ENCODE measurements at places on chromosomes 4 and X. TPM values are rescaled to one million over a fixed set of nuclear protein-coding genes. Genes with fewer than 3 reads are reported as not detected.

GATA1 gene
- total RNA-seq, result not detected

KLF8 gene
- total RNA-seq, result 2.8 TPM

MAGEA12 gene
- not detected for total RNA-seq

RTL5 gene
- 2.8 TPM for total RNA-seq

TBC1D9 gene
- 33.4 TPM for total RNA-seq

SHROOM2 gene
- total RNA-seq, result under 0.01 TPM
